ENCODE measurements at places on chromosomes 1 and 21. TPM values are rescaled to one million over a fixed set of nuclear protein-coding genes. Genes with fewer than 3 reads are reported as not detected.

DNA sequence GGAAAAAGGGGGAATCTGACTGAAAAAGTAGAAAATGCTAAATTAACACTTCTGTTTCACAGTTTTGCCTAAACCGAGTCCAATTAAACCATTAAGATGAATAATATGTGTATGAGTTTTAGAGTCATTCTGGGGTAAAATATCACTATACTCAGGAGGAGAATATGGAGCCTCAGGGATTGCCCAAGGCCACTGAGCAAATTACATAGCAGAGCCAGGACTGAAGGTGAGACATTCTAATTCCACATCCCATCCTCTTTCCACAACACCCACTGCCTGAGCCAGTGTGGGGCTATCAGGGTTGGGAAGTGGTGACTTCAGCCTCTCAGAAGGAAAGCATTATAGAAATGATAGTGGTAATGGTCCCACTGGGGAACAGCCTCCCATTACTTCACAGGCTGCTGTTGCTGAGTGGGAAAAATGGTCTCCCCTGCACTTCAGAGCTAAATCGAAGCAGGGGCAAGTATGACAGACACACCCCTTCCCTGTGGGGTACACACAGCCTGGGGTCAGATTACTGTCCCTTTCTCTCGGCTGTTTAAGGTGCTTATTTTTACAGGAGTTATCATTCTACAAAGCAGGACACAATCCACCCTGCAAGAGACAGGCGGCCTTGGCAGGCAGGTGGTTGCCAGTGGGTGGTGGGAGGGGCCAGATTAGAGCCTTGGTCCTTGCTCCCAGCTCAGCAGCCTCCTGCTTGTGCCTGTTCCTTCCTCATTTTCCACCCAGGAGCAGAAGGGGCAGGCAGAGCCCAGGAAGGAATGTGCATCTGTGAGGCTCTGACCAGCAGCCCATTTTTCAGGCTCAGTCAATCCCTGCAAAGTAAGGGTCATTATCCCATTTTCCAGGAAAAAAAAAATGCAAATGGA, 9.5 kb upstream of the BCAR3 start:
- DNase-seq: no peak

- no peak for DNase-seq
Observed at GRCh38 chr1:64245495-64245894, 42.1 kb downstream of the UBE2U start.

GRCh38 chr1:189205863-189206262, 1271.8 kb downstream of the BRINP3 start:
- DNase-seq: no peak

DNA sequence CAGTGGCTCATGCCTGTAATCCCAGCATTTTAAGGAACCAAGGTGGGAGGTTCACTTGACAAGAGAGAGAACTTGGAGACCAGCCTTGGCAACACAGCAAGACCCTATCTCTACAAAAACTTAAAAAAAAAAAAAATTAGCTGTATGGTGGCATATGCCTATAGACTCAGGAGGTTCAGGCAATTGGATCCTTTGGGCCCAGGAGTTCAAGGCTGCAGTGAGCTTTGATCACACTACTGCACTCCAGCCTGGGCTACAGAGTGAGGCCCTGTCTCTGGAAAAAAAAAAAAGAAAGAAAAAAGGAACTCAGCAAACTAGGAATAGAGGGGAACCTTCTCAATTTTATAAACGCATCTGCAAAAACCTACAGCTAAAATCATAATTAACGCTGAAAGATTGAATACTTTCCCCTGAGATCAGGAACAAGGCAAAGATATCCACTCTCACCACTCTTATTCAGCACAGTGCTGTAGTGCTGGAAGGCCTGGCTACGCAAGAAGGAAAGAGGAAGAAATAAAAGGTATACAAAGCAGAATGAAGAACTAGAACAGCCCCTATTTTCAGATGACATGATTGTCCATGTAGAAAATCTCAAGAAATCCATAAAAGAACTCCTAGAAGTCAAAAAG, 21.6 kb downstream of the HSF2BP start:
- no peak for DNase-seq

Gene ACTN2
- total RNA-seq: not detected

All from T-cell (primary cell).